ENCODE measurements at places on chromosomes 2 and 18. TPM values are rescaled to one million over a fixed set of nuclear protein-coding genes. Genes with fewer than 3 reads are reported as not detected.

Gene CAPG
- 28.4 TPM for total RNA-seq

Gene TNFAIP6
- 69.3 TPM for total RNA-seq

Gene TRABD2A
- 2.5 TPM for total RNA-seq

Gene LRRC30
- not detected for total RNA-seq

Gene RGPD3
- total RNA-seq, result 0.85 TPM

Gene PJVK
- 0.77 TPM for total RNA-seq

Gene SERPINB4
- total RNA-seq, result not detected

Gene PROM2
- under 0.01 TPM for total RNA-seq

Gene TMEM178A
- 1.1 TPM for total RNA-seq

Gene IL18R1
- 0.96 TPM for total RNA-seq

Measured in regular cardiac myocyte (primary cell).